ENCODE measurements at places on chromosomes 12 and 14.

DNA sequence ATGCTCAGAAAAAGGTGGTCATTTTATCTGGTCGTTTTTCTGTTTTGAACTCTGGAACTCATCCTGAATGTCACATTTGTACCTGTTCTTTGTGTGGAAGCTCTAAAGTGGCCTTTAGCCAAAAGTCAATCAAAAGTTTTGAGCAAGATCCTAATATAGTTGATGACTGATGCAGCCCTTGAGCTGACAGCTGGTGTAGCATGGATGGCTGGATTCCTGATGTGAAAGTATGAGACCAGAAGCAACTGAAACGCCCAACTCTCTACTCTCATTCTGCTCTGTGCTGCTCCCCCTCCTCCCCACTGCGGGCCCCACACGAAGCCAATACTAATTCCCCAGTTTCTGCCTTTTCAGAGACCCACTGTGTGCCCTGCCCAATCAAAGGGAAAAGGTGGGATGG, 10.3 kb upstream of the MYH7 start:
- no peak for DNase-seq

DNA sequence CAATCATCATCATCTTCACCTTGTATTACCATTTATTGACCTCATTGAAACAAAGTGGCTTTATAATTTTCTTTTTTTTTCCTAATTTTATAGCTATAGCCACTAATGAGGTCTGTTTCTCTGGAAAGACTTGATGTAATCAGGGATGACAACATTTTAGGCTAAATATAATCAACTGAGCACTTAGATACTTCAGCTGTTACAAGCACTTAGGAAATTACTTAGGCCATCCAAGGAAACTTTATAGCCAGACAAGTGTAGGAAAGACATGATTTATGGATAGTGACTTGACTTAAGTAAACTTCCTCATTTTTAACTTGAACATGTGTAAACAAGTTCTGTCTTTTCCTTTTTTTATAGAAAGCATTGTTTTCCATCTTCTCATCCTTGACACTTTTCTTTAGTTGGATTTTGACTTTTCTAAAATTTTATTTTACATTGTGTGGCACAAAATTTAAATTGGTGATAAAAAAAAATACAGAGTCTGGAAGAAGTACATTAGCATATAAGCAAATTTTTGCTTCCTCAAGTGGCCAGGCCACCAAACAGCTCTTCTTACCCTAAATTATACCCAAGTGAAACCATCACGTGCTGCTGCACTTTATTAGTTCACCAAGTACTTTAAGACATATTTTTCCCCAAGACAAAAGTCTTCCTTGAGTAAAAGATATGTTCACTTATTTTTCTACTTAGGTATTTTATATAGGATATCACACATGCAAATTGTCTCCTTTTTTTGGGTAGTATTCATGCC, 15.1 kb downstream of the CPNE8 start:
- DNase-seq: no peak

GRCh38 chr12:114018669-114019068, 52.5 kb upstream of the RBM19 start:
- no peak for DNase-seq

GRCh38 chr12:3225154-3225795, 148.1 kb downstream of the TSPAN9 start:
- DNase-seq: no peak
